ENCODE measurements at places on chromosomes 3 and 15.

DNA sequence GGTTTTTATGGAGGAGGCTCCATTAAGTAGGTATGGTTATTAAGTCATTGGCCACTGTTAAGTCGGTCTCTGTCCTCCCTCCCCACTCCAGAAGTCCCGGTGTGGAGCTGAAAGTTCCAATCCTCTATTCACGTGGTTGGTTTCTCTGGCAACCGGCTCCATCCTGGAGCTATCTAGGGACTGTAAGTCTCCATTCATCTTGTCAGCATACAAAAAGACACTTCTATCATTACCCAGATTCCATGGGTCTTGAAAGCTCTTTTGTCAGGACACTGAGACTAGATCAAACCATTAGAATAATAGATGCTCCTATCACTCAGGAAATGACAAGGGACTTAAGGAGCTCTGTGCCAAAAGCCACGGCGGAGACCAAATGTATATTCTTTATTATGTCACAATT lies 110.3 kb downstream of the PIK3CB start:
- DNase-seq, result no peak

DNA sequence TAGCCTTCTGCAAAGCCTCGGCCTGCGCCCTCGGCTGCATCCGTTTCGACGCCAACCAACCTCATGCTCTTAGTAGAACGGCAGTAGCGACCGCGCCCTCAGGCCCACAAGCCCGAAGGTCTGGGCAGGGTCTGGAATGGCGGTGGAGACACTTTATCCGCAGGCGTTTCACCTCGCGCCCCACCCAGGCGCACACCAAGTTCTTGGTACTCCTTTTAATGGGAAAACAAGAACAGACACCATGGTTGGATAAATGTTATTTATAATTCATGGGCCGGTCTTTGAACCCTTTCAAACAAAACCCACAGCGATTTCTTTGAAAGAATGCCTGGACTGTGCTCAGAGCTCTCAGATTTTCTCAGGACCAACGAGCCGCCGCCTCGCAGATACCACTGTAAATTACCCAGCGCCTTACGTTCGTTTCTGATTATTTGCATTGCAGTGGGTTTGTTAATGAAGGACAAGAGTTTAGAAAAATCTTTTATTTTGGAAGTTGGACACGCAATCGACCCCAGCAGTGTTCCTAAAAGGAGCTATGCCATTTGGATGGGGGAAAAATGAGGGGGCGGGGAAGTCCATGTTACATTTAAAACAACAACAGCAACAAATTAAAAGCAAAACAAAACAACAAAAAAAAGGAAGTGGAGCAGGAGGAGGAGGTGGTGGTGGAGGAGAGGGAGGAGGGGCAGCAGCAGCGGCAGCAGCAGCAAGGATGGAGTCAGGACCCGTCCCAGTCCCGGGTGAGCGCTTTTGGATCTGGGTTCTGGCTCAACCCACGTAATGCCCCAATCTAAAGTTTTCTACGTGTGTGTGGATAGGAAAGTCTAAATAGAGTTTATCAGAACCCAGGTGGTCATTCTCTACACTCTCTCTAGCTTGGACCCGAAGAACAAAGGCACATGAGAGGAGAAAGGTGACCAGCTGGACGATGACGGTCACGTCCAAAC lies 993 bp upstream of the ISL2 start:
- no peak for DNase-seq

DNA sequence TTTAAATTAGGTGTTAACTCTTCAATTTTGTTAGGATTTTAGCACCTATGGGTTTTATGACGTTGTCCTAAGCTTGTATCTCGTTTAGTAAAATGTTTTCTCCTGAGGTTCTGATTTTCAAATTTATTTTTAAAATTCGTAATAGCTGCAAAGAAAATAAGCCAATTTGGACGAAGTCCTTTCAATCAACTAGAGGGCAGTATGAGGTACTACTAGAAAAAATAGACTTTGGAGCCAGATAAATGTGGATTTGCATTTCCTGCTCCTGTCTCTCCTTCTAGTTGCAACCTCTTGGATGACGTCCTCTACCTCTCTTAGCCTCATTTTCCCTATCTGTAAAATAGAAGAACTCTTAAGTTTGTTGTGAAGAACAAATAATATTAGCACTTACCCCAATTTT lies 81.1 kb downstream of the SLTM start:
- no peak for DNase-seq

- no peak for DNase-seq
Measured at GRCh38 chr15:74347757-74348250, 19.6 kb downstream of the CYP11A1 start.

- DNase-seq, result no peak
Measured at GRCh38 chr3:149044339-149045083, 41.8 kb downstream of the HLTF start.

- DNase-seq, result no peak
Measured at GRCh38 chr3:44242721-44243120, 1.0 kb downstream of the TOPAZ1 start.

DNA sequence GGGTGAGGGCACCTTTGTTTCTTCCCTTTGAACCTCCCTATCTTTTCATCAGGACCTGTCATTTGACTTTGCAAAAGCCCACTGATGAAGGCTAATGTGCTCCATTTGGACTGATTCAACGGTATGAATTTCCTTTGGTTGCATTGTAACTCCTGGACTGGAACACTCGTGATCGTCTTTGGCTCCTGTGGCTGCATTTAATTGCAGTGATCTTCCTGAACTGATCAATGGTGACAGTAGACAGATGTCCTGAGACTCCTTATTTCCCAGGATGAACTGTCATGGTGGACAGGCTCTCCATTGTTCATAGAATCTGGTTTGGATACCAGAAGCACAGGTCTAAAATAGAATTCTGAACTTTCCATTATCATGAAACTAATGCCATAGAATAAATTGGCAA lies 224.8 kb upstream of the GAP43 start:
- no peak for DNase-seq

GRCh38 chr15:87121336-87121735 lies 1041.7 kb downstream of the AGBL1 start:
- no peak for DNase-seq

- no peak for DNase-seq
Measured at GRCh38 chr3:83934192-83935021, 1024.4 kb upstream of the CADM2 start.

GRCh38 chr3:123396171-123397049 lies 52.5 kb downstream of the ADCY5 start:
- DNase-seq, result no peak

All from stimulated activated naive B cell treated with anti-CD40 and anti-IgM and Interleukin-4, amounts not matched to agents 10 μg/mL and 1 μg/mL and 100 μg/mL, for 72 hours (primary cell).